ENCODE measurements at places on chromosomes 1 and 21.
A peak's percentile ranks its signal among the peaks of the same experiment; 100 is the strongest.

GRCh38 chr1:36709869-36710481 is 227.3 kb upstream of the CSF3R start:
- DNase-seq = no peak

- no peak for DNase-seq
These were observed 5.1 kb downstream of the TLCD4 start for GRCh38 chr1:95122151-95122697.

GRCh38 chr1:65063025-65063424 is 85.0 kb upstream of the AK4 start:
- no peak for DNase-seq

- peak; percentile 27 for DNase-seq
These were observed 5.9 kb downstream of the LMO4 start for GRCh38 chr1:87334351-87335174.

GRCh38 chr1:193368302-193368701 is 181.9 kb upstream of the B3GALT2 start:
- no peak for DNase-seq

DNA sequence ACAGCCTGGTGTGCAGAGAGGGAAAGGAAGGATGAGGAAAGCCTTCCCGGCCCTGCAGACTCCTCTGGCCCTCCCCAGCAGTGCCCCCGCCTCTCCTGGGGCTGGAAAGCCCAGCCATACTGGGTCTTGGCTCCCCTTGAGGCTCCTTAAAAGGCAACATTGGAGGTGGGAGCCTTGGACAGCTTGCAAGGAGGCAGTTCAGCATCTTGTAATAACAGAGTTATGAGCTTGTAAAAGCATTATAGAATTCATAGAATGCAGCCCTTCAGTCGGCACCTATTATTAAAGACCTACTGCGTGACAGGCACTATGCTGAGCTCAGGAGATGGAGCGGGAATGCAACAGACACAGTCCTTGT is 4.2 kb downstream of the TINAGL1 start:
- no peak for DNase-seq

DNA sequence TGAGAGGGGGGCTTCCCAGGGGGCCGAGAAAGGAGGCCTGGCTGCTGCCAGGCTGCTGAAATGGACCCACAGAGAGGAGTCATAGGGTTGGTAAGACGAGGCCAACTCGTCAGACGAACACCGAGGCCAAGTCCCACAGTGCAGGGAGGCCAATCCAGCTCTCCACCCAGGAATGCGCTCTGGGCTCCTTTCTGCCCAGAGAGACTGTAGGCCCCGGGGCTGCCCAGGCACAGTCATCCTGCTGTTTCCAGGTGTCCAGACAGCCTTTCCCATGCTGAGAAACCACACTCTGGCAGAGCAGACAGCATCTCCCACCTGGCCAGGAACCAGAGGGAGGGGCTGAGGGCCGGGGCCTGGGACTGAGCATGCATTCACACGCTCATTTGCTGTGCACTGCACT is 26.7 kb upstream of the RSPO1 start:
- DNase-seq = no peak

All from HCEC 1CT (cell line).